ENCODE measurements at places on chromosomes 4 and X.

DNA sequence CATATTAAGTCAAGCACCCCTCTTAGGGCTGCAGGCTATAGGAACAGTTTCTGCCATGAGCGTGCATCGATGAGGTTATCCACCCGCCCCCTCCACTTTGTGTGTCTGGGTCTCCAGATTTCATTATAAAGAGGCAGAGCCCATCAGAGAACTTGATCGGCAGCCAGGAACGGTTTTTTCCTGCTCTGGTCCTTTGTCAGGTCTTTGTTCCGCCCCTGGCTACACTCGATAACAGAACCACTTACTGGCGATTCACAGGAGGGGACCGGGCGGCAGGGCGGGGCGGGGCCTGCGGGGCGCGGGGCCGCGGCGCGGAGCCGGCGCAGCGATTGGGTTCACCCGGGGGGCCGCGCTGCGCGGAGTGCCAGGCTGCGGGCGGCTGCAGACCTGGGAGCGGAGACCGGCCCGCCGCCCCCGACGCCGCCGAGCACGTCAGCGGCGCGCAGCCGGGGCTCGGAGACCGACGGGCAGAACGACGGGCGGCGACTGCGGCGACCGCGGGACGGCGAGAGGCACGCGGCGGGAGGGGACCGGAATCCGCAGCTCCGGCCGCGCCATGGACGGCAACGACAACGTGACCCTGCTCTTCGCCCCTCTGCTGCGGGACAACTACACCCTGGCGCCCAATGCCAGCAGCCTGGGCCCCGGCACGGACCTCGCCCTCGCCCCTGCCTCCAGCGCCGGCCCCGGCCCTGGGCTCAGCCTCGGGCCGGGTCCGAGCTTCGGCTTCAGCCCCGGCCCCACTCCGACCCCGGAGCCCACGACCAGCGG, at the start of gene SLC10A4:
TSS of gene SLC10A4 (plus strand) at position 338 of the 771 bp plus-strand sequence. CDS start at position 557, 219 bp downstream.
- no peak for DNase-seq

- DNase-seq: no peak
Measured at GRCh38 chrX:118824173-118824730, 628 bp downstream of the ZCCHC12 start.

DNA sequence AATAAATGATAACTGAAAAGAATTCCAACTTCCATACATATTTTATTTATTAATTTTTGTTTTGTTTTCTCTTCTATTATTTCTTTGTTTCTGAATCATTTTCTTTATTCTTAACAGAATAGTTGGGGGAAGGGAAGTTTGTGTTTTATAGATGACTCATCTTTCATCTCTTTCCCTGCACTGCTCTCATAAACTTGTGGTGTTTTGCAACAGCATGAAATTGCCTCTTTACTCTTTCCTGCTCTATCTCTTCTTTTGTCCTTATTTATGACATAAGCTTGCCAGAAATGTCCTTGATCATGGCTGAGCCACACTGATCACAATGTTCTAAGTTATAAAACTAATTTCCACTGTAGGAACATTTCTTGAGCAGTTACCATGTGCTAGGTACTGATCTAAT, 22.3 kb downstream of the QRFPR start:
- no peak for DNase-seq

GRCh38 chr4:166252487-166253402, 379.7 kb downstream of the TLL1 start:
- no peak for DNase-seq

GRCh38 chrX:57453901-57454300, 137.9 kb upstream of the ZXDB start:
- no peak for DNase-seq

GRCh38 chr4:44447563-44448504, 775 bp downstream of the KCTD8 start:
- no peak for DNase-seq
